ENCODE measurements at places on chromosomes 12 and 14.

GRCh38 chr12:66014818-66015217, 115.7 kb downstream of the LLPH start:
- DNase-seq: peak; percentile 46

GRCh38 chr12:81077686-81078441, at the start of gene ACSS3:
ACSS3 (plus strand) TSS chr12:81078079; CDS start chr12:81078121, 42 bp downstream.
- DNase-seq: no peak

- DNase-seq: no peak
These were observed 61.8 kb downstream of the GCH1 start for GRCh38 chr14:54840798-54841197.

DNA sequence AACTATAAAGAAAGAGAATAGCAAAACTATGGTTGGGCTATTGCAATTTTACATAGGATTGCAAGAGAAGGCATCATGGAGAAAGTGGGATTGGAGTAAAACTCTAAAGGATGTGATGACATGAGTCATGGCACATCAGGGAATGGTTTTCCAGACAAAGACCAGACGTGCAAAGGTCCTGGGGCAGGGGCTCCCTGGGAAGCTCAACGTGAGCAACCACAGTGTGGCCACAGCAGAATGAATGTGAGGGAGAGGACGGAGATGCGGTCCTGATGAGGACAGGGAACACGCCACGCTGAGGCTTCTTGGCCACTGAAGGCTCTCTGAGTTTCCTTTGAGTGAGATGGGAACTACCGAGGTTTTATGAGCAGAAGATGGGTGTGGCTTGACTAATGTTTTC, 38.2 kb downstream of the FZD10 start:
- DNase-seq: no peak

- no peak for DNase-seq
These were observed 135.0 kb downstream of the ADAMTS20 start for GRCh38 chr12:43416981-43417380.

DNA sequence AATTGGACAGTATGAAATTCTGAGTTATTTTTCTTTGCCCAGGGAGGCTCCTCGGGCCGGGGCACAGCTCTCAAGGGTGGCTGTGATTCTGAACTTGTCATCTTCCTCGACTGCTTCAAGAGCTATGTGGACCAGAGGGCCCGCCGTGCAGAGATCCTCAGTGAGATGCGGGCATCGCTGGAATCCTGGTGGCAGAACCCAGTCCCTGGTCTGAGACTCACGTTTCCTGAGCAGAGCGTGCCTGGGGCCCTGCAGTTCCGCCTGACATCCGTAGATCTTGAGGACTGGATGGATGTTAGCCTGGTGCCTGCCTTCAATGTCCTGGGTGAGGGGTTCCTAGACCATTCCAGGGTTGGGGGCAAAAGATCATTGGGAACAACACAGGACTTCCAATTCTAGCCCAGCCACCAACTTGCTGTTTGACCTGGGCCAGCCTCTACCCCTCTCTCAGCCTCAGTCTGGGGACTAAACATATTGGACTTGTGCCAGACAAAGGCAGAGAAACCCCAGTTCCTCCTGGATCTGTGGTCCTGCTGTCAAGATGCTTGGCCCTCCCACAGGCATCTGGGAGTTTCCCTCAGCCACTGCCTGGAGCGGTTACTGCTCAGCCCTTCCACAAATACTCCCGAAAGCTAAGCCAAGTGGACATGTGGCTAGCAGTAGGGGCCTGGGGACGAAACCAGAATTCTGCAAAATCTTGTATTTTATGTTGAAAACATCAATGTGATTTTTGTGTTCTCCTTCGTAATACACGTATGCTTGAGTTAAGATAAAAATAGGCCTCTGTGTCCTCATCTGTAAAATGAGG, 3.5 kb downstream of the OAS3 start:
- no peak for DNase-seq

- no peak for DNase-seq
These were observed 506 bp downstream of the TMEM132D start for GRCh38 chr12:129903092-129903945.

GRCh38 chr12:46109343-46110222, 119.2 kb upstream of the SCAF11 start:
- no peak for DNase-seq

- DNase-seq: no peak
These were observed 15.2 kb downstream of the NAA30 start for GRCh38 chr14:57405562-57405961.

GRCh38 chr14:67319142-67319541, 40.5 kb downstream of the ATP6V1D start:
- no peak for DNase-seq

DNA sequence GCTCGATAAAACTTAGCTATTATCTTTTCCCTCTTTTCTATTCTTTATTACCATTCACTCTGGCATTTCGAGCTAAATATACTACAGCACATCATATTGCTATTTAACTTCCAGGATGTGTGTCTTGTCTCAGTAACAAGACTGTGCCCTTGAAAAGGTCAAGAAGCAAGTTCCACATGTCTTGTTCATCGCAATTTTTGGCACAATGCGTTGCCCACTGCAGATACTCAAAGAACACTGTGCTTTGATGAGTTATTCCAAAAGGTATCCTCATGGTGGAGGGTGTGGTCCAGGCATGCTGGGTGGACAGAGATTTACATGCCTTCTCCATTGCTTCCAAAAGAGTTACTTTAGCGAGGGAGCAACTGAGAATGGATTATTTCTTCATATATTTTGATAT, 6.6 kb downstream of the E2F7 start:
- no peak for DNase-seq

DNA sequence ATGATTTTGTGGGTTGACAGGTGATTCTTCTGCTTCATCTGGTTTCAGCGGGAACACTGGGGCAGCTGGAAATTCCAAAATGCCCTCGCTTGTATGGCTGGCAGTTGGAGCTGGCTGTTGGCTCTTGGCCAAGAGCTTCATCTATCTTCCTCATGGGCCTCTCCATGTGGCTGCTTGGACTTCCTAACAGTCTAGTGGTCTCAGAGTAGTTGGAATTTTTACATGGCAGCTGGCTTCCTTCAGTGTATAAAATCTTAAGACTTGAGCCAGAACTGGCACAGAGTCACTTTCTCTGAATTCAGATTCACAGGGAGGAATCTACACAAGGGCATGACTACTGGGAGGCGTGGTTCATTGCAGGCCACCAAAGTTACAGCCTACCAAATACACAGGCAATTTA, 204.9 kb upstream of the RMST start:
- DNase-seq: no peak

GRCh38 chr12:121530600-121531355, 50.0 kb downstream of the KDM2B start:
- DNase-seq: no peak

- peak; percentile 13 for DNase-seq
These were observed 23.4 kb upstream of the SLC35F4 start for GRCh38 chr14:57889245-57889644.

- no peak for DNase-seq
These were observed 211.8 kb downstream of the PCNX1 start for GRCh38 chr14:71119075-71119474.

- DNase-seq: peak; percentile 25
These were observed 33.9 kb downstream of the SCARB1 start for GRCh38 chr12:124829708-124830304.

GRCh38 chr12:68200854-68201253, 24.8 kb downstream of the IL26 start:
- DNase-seq: no peak

DNA sequence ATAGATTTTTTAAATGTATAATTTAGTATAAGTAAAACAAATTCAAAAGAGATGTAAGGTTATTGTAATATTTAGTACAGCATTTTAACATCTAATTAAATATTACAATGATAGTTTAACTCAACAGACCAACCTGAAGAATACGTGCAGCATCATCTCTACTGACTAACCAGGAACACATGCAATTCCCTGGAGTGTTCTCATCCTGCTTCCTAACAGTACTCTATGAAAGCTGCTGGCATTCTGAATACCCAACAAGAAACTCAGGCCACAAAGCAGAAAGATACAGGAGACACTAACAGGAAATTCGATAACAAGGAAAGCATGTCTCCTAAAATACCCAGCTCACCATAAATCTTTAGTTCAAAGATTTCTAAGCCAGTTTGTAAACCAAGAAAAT, 58.3 kb downstream of the CEP83 start:
- no peak for DNase-seq

DNA sequence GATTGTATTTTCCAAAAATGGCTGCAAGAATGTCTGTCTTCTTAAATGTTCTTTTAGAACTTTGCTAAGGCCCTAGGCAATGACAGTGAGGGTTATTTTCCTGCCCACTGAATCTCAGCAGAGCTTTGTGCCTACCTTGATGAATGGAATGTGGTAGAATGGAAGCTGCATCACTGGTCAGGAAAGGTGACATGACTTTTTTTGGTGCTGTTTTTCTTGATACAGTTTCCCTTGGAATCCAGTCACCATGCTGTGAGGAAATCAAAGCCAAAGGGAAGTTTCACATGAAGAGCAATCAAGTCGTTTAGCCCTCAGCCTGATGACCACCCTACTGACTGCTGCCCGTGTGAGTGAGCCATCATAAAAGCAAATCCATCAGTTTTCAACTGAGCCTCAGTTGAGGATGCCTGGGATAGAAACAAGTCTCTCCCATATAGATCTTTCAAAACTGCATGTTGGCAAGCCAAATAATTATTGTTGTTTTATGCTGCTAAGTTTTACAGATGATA, 886.0 kb upstream of the FBXO33 start:
- DNase-seq: no peak

DNA sequence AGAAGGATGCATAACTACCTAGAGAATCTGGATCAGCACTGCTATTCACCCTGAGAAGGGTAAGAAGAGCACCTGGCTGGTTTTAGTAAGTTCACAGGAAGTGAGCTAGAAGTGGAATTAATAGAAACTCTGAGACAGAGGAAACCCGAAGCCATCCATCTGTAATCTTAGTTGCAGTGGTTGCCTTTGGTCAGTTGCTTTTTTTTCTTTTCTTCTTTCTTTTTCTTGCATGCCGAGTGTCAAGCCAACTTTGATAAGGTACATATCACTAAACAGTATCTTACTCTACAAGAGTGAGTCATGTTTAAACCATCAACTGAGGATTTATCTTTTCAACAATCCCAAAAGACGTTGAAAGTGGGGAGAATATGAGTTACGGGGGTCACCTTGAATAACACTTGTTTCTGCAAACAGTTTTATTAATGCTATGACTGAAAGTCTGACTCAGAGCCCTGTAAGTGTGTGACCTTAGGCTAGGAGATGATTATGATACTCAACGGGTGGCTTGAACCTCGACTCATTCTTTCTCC, 26.7 kb downstream of the C12orf75 start:
- peak; percentile 31 for DNase-seq

DNA sequence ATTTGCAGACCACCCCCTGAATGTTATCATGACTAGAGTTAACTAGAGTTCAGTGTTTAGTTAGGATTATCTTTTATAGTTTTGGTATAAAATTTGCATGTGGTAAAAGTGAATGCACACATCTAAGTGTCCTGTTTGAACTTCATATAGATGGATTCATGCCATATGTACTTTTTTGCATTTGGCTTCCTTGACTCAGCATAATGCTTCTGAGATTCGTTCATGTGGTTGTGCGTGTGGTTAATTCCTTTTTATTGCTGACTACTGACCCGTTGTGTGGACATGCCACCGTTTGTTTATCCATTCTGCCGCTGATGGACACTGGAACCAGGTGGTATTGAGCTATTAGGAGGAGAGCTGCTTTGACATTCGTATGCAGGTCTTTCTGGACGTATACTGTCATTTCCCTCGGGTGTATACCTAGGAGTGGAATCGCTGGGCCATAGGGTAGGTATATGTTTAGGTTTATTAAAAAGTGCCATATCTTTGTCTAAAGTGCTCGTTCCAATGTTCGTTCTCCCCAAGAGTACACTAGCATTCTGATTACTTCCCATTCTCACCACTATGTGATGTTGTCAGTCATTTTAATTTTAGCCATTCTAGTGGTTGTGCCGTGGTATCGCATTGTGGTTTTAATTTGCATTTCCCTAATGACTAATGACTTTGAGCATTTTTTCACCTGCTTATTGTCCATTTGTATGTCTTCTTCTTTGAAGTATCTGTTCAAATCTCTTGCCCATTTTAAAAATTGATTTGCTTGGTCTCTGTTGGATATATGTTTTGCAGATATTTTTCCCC, 37.7 kb downstream of the RIN3 start:
- DNase-seq: no peak

- no peak for DNase-seq
These were observed 376.0 kb upstream of the LRFN5 start for GRCh38 chr14:41230683-41231082.

DNA sequence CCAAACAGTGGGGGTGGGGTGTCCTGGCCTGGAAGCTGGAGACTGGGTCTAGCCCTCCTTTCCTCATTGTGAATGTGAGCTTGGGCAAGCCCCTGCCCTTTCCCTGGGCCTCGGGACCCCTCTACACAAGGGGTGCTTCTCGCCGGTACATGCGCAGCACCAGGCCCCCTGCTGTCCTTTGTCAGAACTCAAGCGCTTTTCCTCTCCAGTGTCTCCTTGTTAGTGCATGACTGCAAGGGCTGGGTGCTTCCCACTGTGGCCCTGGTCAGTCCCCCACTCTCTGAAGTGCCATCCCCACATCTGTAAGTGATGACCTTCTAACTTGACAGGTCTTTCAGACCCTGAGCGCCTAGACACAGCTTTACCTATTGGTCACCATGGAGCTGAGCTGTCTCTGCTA, 44.2 kb downstream of the DEGS2 start:
- DNase-seq: no peak

DNA sequence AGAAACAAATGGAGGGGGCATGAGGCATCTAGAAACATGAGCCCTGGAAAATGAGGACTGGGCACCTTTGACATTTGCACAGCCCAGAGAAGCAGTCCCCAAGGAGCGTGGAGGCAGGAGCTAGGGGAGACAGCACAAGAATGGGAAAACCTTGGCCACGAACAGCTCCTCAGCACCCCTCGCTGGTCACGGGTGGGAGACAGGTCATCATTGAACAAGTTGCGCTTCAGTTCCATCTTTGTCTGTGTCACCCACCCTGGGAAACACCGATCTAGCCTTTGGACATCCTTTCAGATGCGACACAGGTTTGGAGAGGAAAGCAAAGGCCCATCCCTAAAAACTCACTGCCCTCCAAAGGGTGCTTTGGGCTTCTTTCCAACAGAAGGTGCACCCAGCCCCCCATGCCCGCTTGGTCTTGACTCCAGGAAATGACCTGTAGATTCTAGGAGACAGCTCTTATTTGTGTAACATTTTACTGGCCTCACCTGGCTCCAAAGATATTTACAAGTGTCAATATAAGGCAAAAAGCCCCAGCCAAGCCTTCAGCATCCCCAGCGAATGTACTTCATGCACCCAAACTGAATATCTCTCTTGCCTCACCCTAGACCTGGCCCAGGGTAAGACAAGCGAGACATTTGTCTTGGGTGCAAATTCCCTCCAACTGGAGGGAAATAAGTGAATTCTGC, 28.8 kb upstream of the CLMN start:
- DNase-seq: no peak

- no peak for DNase-seq
These were observed 277.9 kb downstream of the CCER1 start for GRCh38 chr12:90677055-90677454.

DNA sequence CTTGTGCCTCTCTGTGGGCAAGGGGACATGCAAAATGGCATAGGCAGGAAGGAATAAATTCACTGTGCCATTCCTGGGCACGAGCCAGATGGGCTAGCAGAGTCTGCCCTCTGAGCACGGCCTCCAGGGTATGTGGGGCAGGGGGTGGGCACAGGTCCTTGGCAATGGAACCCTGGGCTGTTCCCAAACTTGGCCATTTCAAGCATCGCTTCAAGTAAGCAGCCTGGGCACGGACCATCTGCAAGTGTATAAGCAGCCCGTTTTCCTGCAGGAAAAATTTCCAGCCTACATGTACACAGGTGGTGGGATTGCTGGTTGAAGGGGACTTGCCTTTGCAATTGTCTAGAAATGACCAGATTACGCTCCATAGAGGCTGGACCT, 40.3 kb downstream of the CCDC85C start:
- DNase-seq: no peak

- DNase-seq: no peak
These were observed 57.8 kb upstream of the MAX start for GRCh38 chr14:65160091-65160490.
